ENCODE measurements at places on chromosomes 16 and 17.

- no peak for DNase-seq
Measured at GRCh38 chr17:49977463-49978389, 8.7 kb downstream of the DLX4 start.

- peak; percentile 60 for DNase-seq
Measured at GRCh38 chr17:48612854-48613691, 2.0 kb downstream of the HOXB8 start.

- DNase-seq = no peak
Measured at GRCh38 chr16:55136356-55137150, 187.4 kb upstream of the IRX6 start.

- no peak for DNase-seq
Measured at GRCh38 chr16:28491230-28491969, 474 bp downstream of the CLN3 start.

DNA sequence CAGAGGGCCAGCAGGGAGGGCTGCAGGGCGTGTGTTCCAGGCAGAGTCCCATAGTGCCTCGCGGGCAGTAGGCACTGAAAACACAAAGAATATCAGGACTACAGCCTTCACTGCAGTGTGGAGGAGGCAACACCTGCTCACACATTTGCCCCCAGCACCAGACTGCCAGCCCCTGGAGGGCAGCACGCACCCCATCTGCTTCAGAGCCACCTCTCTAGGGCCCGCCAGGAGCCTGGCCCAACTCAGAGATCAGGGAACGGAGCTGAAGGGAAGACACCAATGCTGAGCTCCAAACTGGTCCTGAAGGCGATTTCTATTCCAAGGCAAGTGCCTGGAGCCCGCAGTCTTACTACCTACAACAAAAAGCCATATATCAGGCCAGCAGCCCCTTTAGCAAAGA, 130.3 kb downstream of the ZNF423 start:
- no peak for DNase-seq

- DNase-seq = no peak
Measured at GRCh38 chr16:27618606-27619327, 68.8 kb downstream of the KATNIP start.

DNA sequence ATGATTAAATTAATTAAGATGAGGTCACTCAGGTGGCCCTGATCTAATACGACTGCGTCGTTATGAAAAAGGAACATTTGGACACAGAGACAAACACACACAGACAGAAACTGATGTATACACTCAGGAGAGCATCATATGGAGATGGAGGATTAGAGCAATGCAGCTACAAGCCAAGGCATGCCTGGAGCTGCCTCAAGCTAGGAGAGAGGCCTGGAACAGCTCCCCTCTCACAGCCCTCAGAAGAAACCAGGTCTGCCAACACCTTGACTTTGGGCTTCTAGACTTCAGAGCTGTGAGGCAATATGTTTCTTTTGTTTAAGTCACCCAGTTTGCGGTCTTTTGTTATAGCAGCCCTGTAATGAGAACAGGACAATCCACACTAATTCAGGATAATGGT, 318.9 kb downstream of the HS3ST3B1 start:
- no peak for DNase-seq

- no peak for DNase-seq
Measured at GRCh38 chr17:79463421-79464317, 147.2 kb downstream of the RBFOX3 start.

GRCh38 chr16:53768167-53768566, 64.2 kb downstream of the FTO start:
- no peak for DNase-seq

GRCh38 chr16:677316-678190, 2.1 kb downstream of the RHBDL1 start:
- no peak for DNase-seq

- no peak for DNase-seq
Measured at GRCh38 chr17:78680436-78680835, 101.6 kb downstream of the CYTH1 start.

- no peak for DNase-seq
Measured at GRCh38 chr17:41973408-41973811, 6.8 kb downstream of the CNP start.

DNA sequence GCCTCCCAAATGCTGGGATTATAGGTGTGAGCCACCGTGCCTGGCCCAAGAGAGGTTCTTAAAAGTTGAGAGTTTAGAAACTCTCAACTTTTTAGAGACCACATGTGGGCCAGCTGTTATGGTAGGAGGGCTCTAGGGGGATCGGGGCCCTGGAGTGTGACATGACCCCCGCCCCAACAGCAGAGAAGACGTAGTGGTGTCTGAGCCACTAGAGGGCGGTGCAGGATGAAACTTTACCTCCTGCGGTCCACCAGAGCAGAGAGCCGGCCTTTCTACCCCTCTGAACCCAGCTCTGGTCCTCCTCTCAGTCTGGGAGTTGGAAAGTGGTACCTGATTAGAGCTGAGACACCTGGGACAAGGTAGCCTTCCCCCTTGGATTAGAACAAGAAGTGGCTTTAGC, 7.4 kb downstream of the CDK5RAP3 start:
- peak; percentile 64 for DNase-seq

DNA sequence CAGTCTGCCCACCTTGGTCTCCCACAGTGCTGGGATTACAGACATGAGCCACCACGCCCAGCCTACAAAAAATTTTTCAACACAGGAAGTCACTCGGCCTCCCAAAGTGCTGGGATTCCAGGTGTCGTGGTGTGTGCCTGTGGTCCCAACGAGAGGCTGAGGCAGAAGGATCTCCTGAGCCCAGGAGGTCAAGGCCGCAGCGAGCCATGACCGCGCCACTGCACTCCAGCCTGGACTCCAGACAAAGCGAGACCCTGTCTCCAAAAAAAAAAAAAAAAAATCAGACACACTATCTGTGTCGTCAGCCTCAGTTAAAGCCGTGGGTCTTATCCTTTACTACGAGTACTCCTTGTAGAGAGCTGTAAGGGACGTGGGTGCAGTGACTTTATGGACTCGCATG, 15.8 kb downstream of the USP22 start:
- DNase-seq = no peak

GRCh38 chr17:17959520-17960361, 12.5 kb downstream of the TOM1L2 start:
- DNase-seq = peak; percentile 67

GRCh38 chr16:67648764-67649407, 3.9 kb downstream of the CARMIL2 start:
- no peak for DNase-seq

- DNase-seq = no peak
Measured at GRCh38 chr16:69204172-69204571, 17.2 kb downstream of the SNTB2 start.

GRCh38 chr17:82243648-82244412, 15.0 kb downstream of the SLC16A3 start:
- no peak for DNase-seq

DNA sequence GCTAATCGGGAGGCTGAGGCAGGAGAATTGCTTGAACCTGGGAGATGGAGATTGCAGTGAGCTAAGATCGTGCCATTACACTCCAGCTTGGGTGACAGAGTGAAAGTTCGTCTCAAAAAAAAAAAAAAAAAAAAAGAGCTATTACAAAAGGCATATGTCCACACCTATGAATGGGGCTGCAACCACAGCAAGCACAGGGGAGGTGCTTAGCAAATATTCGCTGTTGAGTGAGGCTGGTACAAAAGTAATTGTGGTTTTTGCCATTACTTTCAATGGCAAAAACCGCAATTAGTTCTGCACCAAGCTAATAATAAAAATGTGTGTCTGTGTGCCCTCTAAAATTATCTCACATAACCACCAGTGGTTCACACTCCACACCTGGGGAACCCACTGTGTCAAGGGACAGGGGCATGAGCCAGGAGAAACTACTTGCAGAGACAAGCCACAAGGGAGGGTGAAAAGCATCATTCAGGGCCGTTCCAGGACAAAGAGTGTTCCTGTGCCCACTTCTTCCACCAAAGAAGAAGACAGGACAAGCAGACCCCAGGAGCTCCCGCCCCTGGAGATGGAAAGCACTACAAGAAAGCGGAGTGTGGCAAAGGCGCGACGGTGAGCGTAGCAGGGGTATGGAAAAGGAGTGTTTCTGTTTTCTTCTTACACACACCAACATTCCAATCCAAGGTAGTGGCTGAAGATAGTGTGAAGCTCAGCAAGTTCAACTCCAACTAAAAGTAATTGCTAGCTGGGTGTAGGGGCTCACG, 84.4 kb upstream of the CNEP1R1 start:
- DNase-seq = no peak

GRCh38 chr16:81633680-81634379, 145.3 kb upstream of the PLCG2 start:
- no peak for DNase-seq

GRCh38 chr17:38752308-38753070, at the start of gene PSMB3:
Gene PSMB3, plus strand, starts transcription at chr17:38752741. Its CDS starts 86 bp downstream, at chr17:38752827.
- peak; percentile 100 for DNase-seq

DNA sequence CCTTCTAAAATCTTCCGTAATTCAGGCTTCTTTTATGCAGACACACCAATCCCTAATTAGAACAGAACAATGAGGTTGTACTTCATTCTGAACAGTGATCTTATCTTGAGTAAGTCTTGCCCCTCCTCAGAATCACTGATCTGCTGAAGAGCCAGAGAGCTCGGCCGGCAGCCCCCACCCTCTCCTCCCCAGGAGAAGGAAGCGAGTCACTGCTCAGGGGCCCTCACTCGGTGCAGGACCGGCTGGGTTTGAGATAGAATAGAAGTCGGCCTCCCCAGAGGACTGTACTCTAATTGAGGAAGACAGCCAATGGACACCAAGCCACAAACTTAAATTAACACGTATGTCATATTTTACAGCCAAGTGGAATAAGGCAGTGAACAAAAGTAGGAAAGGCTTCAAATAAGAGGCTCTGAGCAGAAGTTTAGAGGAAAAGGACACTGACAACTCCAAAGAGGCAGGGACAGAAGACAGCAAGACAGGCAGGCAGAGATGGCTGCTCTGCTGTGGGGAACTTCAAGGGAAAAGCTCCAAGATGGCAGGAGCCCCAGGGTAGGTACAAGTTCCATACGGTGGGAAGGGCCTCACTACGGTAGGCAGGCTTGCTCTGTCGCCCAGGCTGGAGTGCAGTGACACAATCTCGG, 18.6 kb downstream of the CREBBP start:
- DNase-seq = peak; percentile 44
